ENCODE measurements at places on chromosomes 6 and 20.

- DNase-seq = no peak
Observed at GRCh38 chr6:42268835-42269204, 51.2 kb upstream of the MRPS10 start.

DNA sequence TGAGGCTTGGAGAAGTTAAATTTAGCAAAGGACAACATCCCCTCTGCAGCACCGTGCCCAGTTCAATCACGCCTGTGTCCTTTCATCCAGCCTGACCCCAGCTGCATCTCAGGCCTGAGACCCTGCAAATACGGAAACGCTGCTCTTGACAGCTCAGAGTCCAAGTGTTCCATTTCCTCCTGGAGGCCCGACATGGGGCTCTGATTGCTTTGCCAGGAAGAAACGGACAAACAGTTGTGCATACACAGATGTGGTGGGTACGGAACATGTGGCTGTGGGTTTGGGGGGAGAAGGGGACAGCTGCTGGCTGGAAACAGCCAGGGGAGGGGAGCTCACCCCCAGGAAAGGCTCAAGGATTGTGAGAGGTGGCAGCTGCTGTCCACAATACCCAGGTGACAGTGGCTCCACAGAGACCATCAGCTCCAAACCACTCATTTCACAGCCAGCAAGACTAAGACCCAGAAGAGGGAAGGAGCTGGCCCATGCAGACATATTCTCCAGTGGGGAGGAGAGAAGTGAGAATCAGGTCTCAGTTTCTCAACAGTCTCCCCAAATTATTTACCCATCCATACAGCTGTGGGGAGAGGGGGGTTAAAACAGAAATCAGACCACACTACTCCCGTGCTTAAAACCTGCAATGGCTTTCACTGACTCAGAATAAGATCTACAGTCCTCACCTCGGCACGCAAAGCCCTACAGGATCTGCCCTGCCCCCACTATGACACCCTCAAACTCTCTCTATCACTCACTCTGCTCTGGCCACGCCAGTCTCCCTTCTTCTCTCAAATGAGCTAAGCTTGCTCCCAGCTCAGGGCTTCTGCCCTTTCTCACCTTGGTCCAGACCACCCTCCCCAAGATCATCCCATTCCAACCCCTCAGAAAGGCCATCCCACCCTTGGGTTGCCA, 89.1 kb downstream of the PREX1 start:
- DNase-seq = no peak

DNA sequence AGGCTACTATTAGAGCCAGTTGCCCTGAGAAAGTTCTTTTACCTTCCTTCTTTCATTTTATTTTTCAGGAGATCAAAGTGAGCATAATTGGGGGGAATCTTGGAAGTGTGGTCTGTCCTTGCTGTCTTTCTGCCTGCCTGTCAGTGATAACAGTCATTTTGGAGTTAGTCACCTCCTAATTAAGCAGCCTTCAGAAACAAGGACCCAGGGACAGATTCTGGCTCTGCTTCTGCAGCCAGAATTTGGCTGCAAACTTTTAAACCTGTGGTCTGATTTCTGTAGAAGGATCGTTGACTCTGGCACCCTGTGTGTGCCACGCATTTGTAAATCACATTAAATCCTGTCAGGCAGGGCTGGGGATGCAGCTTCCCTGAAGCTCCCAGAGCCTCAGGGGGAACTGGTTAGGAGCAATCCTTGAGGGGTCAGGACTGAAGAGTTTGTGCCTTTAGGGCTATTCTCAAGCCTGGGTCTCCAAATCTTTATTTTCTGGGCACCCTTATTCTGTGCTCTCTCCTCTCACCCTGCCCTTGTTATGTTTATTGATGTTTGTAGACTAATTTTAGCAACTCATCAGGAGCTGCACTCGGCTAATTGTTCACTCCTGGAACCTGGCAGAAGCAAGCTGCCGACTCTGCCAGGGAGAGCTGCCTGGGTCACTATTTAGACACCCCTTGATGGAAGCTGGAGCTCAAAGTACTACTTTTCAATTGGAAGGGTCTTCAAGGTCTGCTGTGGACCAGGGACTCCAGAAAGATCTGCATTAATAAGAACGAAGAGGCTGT, 6.8 kb downstream of the NOX3 start:
- no peak for DNase-seq

- no peak for DNase-seq
Observed at GRCh38 chr20:48382304-48382703, 445.5 kb downstream of the PREX1 start.

DNA sequence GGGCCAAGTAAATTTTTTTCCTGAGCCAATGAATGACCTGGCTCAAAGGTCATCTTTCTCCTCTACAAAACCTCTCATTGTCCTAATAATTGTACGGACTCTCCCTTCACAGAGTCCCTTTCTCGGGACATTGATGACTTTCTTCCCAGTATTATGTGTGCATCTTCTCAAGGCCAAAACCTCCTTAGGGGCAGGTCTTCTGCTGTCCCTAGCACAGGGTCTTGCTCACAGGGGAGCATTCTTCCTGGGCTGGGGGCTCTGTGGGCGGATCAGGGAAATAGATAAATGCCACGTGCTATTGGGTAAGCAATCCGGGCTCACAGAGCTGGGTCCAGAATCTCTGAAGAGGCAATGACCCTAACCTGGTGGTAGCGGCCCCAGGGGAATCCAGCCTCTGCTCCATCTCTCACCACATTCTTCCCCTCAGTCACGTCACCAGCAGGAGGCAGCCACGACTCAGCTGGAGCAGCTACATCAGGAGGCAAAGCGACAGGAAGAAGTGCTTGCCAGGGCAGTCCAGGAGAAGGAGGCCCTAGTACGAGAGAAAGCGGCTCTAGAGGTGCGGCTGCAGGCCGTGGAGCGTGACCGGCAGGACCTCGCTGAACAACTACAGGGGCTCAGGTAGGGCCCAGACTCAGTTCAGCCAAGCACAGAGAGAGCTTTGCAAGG, 23.5 kb downstream of the CEP250 start:
- peak; percentile 45 for DNase-seq

DNA sequence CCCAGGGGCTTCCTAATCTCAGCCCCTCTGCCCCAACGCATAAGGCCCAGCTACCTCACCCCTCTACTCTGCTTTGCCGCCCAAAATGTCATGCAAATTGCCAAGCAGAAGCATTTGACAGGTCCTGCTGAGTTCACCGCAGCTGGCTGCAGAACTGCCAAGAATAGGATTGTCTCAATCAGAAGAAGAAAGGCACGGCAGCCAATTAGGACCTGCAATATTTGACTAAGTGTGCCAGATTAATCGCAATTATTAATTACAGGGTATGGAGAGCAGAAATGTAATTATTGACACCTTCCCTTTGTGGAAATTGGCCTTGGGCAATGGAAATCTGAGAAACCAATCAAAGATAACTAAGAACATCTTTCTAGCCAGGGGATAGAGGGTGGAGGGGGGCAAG, 318.6 kb downstream of the LRFN2 start:
- DNase-seq = no peak

- no peak for DNase-seq
Observed at GRCh38 chr20:51959066-51959542, 156.8 kb upstream of the SALL4 start.

DNA sequence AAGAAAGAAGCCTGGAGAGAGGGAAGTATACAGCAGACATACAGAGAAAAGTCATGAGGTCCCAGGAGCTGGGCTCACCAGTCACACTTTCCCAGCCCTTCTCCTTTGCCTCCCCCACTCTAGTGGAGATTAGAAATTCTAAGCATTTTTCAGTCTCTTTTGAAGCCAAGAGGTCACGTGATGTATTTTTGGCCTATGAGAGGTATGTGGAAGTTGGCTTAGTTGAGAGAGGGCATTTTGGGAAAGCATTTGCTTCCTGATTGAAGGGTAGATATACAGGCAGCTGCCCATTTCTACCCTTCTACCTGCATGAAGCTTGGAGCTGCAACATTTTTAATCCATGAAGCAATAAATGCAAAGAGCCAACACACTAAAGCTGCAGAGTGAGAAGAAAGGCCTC, 106.0 kb upstream of the TNFAIP3 start:
- no peak for DNase-seq

All from HuH-7 (cell line).